Activated naive CD8-positive, alpha-beta T cell treated with anti-CD3 and anti-CD28 coated beads, Interleukin-2, amount 10 ng/mL, durations not matched to agents 7 days and 5 days (primary cell): ENCODE measurements at places on chromosomes 3 and 15.

GRCh38 chr3:142963516-142964448, at the start of gene PAQR9:
Gene PAQR9, minus strand, starts transcription at chr3:142963674. Its CDS starts 338 bp downstream, at chr3:142963336.
- DNase-seq, result peak; percentile 49

GRCh38 chr3:162302983-162303624, 806.5 kb downstream of the OTOL1 start:
- DNase-seq, result no peak

- DNase-seq, result no peak
Measured at GRCh38 chr3:147836330-147836729, 427.2 kb downstream of the ZIC1 start.

GRCh38 chr3:77571971-77572715, 532.2 kb downstream of the ROBO2 start:
- no peak for DNase-seq

GRCh38 chr3:21729888-21730459, 21.0 kb downstream of the ZNF385D start:
- DNase-seq, result no peak

DNA sequence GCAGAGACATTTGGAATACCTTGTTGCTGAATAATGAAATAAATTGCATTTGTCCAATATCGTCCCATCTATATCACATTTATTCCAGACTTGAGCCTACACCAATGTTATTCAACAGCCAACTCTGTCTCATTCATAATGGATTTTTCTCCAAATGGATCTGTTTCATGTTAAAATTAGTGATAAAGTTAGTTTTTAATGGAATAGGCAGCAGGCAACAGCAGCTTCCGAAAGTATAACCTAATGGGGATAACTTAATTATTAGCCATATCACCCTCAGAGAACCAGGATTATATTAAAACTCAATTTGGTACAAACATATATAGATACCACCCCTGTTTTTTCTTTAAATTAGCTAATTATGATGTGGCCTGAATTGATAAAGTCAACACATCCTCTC, 86.5 kb upstream of the ICE2 start:
- no peak for DNase-seq

GRCh38 chr3:135964160-135964955, 1.2 kb upstream of the PPP2R3A start:
- DNase-seq, result no peak

- DNase-seq, result no peak
Measured at GRCh38 chr3:142272200-142272891, 47.0 kb upstream of the GK5 start.

- no peak for DNase-seq
Measured at GRCh38 chr3:167728632-167729323, 5.9 kb downstream of the PDCD10 start.

DNA sequence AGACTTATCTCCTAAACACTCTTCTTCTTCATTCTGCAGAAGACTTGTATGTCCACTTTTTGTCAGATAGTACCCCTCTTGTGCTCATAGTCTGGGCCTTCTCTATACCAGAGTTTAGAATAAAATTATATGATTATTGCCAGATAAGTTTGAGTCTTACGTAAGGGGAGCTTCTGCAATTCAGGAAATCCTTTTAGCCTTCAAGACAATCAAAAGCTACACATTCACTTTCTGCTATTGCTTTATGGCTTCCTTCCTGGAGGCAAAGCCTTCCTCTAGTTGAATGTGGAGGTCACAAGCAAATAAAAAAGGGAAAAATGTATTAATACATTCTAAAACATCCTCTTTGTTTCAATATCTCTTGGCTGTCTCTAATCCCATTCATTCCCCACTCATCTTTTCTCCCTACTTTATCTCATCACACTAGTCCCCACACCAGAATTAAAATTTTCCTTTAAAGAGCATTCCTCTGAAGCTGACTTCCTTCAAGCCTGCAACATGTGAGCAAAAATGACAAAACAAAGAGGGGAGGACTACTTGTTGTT, 186.8 kb downstream of the CPNE4 start:
- DNase-seq, result no peak

DNA sequence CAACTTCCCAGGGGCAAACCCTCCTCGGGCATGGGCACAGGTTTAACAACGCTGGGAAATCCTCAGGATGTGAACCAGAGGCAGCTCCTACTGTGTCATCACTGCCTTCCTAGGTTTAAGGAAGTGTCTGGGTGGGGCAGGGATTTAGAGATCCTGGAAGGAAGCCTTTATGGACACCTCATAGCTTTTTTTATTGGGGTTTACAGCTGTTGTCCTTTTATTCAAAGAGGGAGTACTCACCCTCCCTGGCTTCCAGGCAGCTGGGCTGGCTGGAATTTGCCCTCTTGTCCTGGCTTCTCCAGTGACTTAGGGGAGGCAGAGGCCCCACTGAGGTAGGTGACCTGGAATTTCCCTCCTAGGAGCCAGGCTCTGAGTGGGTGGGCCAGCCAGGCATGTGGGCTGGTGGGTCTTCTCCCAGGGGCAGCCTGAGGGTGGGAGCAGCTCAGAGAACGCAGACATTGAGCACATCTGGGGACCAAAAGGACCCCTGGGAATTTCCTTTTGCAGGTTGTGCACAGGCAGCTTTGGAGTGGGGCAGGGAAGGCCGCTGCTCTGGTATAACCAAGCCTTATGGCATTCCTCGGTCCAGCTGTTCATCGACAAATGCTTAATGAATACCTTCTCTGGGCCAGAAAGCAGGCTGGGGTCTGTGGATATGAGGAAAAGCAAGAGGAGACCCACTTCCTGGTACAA, 13.5 kb upstream of the FAM3D start:
- no peak for DNase-seq

GRCh38 chr3:40137591-40138295, 171.8 kb upstream of the EIF1B start:
- no peak for DNase-seq

DNA sequence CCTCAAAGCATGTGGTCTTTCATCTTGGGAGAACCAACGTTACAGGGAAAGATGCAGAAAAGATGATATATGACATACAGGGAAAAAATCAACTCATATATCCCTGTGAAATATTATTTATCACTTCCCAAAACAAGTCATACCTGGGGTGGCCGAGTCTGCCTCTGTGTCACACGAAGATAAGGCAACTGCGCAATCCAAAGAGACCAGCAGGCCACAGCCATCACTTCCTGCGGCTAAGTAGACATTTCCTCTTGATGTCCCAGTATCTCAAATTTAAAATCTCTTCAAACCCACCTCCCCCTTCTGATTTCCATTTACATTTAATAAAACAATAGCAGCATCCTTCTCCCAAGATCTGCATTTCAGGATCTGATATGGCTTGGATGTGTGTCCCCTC, 71.5 kb downstream of the IGF2BP2 start:
- no peak for DNase-seq

DNA sequence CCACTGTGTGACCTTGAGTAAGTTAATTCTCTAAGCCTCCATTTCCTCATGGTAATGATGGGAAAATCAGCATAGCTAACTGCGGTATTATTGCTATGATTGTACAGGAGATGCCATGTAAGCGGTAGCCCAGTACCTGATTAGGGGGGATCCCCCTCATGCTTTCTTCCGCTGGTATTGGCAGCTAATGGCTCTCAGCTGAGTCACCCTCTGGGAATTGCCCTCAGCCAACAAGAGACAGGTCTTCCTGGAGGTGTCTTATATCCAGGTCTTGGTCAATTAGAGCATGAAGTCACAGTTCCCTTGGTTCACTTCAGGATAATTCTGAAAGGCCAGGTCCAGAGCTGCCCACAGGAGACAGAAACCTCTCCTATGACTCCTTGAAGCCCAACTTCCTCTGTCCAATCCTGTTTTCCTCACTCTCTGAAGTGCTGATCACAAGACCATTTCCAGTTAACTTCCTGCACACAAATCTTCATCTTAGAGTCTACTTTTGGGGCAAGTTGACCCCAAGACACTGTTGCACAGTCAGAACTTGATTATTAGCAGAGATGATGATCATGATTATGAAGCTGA, 724.7 kb upstream of the ZNF385D start:
- no peak for DNase-seq

GRCh38 chr3:50412231-50412754, 53.0 kb upstream of the TMEM115 start:
- no peak for DNase-seq

GRCh38 chr15:98484914-98485313, 163.4 kb upstream of the IGF1R start:
- DNase-seq, result no peak

- DNase-seq, result no peak
Measured at GRCh38 chr3:12909710-12910109, 68.3 kb upstream of the RPL32 start.

- DNase-seq, result peak; percentile 63
Measured at GRCh38 chr15:76340198-76340802, 3.7 kb downstream of the ISL2 start.

DNA sequence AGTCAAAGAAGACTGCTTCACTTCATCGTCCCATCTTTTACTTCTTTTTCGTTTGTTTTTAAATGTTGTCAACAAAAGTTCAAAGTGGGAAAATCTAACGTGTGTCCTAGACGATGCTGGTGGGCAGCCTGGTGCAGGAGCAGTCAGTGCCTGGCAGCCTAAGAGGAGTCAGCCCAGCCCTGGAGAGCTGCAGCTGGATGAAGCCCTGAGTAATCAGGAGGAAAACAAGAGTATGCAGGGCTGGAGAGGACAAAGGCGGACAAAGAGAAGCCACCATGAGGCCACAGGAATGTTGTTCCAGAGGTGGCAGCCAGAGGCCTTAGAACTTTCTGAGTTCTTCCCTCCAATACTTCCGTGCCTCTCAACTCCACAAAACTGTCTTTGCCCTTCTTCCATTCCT, 5.7 kb downstream of the ADAMTS17 start:
- no peak for DNase-seq

GRCh38 chr3:102885289-102885688, 450.5 kb downstream of the ZPLD1 start:
- no peak for DNase-seq

DNA sequence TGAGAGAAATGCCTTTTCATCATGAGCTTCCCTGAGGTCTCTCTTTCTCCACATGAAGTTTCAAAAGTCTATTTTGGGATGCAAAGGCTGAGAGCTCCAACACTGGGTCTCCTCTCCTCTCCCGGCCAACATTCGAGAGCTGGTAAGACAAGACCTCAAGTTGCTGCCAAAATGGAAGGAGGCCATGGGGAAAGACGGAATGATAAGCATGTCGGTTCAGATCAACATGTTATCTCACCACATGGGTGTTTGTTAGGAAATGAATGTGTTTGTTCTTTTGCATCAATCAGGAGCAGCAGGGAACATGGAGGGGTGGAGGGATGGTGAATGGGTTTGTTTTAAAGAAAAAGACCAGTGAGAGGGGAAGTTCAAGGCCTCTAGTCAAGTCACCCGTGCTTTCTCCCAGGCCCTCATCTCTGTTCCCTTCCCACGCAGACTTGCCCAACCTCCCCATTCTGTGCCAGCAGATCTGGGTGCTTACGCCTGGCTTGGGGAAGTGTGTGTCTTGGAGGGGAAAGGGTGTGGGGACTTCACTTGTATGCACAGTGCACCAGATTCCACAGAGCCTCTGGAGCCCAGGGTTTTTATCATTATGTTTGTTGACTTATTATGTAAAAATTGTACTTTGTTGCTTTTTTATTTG, 23.5 kb upstream of the ATP10A start:
- no peak for DNase-seq

- DNase-seq, result no peak
Measured at GRCh38 chr3:147318900-147319299, 87.4 kb downstream of the ZIC4 start.

GRCh38 chr3:151107701-151108100, 22.2 kb downstream of the MED12L start:
- DNase-seq, result no peak

DNA sequence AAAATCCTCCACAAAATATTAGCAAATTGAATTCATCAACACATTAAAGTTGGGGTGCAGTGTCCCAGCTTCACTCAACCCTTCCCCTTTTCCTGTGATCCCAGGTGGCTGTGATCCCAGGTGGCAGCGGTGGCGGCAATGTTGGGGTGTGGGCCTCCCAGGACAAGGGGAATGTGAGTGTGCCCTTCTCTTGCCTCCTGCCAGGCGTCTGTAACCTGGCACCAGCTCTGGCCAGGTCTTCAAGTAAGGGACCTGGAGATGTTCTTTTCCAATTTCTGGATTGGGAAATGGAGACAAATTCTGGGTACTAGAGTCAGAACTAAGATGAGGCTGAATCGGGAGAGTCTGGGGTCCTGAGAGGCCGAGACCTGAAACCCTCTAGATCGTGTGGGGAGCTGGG, 20.1 kb downstream of the GOLGA6A start:
- peak; percentile 10 for DNase-seq

GRCh38 chr3:131242201-131242600, 139.4 kb upstream of the NUDT16 start:
- DNase-seq, result no peak

DNA sequence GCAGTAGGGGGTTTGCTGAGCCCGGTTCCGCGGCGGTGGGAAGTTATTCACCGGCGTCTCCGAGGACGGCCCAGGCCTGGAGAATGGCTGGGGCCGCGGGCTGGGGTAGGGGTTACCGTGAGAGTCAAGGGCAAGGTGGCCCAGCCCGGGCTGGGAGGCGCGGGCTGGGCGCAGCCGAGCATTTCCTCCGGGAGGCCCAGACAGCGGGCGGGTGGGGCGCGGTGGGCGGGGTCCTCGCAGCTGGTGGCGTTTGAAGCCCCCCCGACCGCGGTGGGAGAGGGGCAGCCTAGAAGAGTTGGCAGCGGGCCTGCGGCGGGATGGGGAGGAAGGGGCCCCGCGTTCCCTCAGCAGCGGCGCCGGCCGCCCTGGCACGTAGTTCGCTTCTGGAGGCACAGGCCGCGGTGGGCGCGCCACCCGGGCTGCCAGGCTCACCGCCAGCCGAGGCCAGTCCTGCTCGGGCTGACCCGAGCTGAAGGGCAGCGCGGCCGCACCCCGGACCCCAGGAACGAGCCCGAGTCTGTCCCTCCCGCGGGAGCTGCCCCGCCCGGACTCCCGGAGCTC, 960 bp upstream of the KLF13 start:
- no peak for DNase-seq

DNA sequence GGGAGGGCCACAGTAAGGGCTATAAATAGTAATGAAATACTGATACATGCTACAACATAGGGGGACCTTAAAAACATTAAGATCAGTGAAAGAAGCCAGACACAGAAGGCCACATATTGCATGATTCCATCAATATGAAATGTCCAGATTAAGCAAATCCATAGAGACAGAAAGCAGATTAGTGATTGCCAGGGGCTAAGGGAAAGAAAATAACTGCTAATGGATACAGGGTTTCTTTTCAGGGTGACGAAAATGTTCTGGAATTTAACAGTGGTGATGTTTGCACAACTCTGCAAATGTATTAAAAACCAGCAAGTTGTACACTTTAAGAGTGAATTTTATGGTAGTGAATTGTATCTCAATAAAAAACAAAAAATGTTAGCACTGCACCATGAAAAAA, 37.0 kb downstream of the PIK3R4 start:
- no peak for DNase-seq

DNA sequence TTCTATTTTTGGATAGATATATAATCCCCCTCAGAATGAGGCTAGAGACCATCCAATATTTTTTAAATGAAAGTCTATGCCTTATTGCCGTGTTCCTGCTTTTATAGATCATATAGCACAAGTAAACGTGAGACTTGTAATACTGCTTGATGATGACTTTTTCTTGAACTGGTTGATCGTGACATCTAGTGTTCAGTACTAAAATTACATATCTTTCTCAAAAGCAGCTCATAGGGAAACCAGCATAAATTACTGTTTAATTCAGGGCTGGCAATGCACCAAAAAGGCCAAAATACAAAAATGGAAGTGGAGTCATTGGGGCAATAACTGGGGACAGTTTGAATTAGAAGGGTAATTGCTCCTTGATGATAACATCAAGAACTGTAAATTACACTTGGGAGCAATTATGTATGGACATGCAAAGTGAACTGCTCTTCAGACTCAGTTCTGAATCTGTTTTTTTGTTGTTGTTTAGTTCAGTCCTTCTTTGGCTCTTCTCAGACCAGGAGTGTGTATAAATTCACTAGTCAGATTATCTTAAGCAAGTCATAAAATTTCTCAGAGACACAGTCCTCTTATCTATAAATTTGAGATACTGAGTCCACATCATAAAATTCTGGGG, 325.3 kb downstream of the THSD4 start:
- DNase-seq, result no peak
